Activated CD8-positive, alpha-beta memory T cell treated with anti-CD3 and anti-CD28 coated beads for 4 hours (primary cell): ENCODE measurements at places on chromosomes 4 and X.
A peak's percentile ranks its signal among the peaks of the same experiment; 100 is the strongest.

- no peak for DNase-seq
Observed at GRCh38 chr4:47550899-47551548, 65.9 kb downstream of the ATP10D start.

DNA sequence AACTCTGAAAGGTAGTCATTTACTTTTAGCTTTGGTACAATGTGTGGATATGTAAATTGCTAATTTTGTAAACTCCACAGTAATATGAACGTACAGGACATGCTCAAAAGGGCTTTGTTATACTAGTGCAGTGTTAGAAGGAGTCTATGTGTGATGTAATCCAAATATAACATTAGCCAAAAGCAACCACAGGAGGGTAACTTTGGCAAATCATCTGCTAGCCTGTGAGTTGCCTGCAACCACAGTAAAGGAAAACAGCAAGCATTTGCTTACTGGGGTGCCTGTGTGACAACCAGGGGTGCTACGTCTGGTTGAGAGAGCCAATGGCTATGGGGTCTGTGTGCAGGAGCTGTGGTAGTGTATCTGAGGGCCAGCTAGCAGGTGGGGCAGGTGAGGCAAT is 245.8 kb downstream of the ADAMTS3 start:
- DNase-seq, result no peak

GRCh38 chr4:3858765-3859388 is 92.7 kb downstream of the ADRA2C start:
- DNase-seq, result no peak

DNA sequence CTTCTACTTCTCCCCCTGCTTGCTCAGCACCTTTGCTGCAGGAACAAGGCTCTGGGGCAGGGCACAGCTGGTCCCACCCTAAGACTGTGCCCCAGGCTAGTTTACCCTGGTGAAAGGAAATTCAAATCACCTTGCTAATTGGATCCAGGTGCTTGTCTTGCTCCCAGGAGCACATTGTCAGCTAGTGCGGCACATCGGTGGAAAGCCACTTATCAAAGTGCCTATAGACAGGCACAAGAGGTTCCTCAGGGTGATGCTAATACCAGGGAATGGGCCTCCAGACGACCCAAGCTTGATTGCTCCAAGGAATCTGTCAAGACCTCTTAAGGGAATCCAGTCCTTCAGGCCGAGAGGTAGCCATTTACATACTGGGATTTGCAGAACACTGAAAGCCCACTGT is 64.5 kb upstream of the PRPS1 start:
- DNase-seq, result no peak

DNA sequence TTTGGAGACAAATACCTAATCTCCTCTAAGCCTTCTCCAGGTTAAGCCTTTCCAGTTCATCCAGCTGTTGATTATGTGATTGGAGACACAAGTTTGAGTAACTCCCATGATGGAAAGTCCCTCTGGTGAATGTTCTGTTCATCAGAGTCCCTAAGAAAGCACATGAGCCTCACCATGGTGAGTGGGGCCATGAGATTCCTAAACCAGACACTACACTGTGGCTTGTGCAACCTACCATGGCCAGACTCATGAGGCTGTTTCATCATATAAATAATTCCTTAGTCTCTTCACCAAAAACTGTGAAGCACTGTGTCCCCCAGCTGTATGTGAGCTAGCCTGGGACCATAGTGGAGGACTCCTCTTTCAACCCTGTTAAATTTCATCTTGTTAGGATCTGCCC is 14.4 kb downstream of the PKD2 start:
- DNase-seq, result no peak

GRCh38 chr4:38396845-38397547 is 267.0 kb upstream of the KLF3 start:
- no peak for DNase-seq

DNA sequence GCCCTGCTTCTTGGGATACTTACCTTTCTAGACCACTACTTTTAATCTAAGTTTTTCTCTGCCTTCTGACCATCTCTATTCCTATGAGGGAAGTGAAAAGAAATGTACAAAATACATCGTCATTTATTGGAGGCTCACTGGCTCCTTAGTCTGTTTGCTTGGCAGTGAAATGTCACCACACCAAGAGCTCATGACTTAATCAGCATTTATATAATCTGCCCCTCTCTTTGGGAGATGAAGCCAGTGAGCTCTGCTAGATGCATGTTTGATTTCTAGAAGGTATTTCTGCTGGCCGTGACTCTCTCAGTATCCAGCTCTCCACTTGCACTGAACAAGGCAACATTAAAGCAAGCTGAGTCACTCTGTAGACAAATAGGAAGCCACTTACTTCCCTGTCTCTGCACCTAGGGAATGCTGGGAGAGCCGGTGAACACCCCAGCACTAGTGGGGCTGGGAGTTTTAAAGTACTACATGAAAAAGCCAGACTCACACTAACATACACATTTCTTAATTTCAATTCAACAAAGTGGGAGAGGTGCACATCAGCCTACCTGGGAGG is 79.1 kb downstream of the MID1IP1 start:
- DNase-seq, result no peak

GRCh38 chr4:138050601-138051000 is 191.5 kb downstream of the SLC7A11 start:
- DNase-seq, result no peak

GRCh38 chr4:8585721-8586212 is 5.6 kb downstream of the GPR78 start:
- no peak for DNase-seq

- no peak for DNase-seq
Observed at GRCh38 chr4:174037631-174038030, 245.8 kb downstream of the FBXO8 start.

DNA sequence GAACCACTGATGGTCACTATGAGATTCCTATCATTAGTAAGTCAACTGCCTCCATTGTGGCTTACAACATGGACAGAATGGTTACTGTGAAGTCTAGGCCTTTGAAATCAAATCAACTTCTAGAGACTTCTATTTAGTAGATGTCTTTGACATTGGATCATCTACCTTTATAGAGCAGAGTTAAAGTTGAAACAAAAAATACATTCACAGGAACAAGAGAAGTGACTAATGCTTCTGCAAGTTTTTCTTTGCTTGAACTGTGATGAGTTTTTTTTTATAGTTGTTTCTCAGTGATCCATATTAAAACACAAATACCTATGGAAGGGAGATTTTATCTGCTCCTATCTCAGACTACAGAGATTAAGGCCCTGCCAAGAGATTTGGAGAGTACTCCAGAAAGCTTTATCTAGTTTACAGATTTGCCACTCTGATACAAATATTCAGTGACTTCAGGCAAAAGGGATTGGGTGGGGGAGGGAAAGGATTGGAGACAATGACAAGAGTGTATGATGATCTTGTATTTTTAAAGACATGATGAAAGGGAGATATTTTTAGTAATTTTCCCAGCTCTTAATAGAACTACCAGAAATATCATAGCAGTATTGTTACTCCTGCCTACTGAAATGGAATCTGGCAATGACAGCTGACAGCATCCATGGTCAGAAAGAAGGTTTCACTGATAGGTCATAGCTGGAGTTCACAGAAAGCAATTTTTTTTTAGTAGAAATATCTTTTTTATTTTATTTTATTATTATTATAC is 16.0 kb upstream of the EPGN start:
- no peak for DNase-seq

DNA sequence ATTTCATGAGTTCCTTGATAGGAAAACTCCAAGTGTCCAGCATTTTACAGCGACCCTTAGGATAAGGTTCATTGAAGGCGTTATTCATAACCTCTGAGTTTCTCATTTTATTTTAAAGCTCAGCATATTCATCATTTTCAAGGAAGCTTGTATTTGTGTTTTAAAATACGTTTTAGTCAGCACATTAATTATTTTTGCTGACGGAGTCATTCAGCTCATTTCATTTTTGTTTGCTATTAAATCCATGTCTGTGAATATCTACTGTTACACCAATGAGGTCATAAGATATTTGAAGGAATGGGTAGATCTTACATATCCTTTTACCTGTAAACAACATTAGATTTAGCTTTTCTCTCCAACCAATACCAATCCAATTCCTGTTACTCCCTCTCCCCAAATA is 1766.3 kb upstream of the PCDH10 start:
- DNase-seq, result no peak

GRCh38 chr4:59381591-59381990 is 1818.5 kb upstream of the ADGRL3 start:
- no peak for DNase-seq

DNA sequence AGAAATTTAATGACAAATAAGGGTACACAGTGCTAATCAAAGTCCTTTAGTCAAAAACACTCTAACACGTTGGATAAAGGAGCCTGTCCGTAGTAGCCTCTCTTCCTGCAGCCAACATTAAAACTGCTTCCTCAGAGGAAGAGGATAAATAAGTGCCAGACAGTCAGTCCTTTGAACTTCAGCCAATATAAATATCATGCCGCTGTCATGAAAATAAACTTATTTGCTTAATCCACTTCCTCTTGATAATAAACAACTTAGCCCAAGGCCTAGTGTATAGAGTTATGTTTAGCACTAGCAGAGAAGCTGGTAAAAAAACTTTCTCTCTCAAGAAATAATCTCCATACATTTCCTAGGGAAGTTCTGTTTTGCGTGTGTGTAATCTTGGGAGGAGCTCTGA is 196.7 kb downstream of the HS3ST1 start:
- no peak for DNase-seq

GRCh38 chr4:74045772-74046171 is 7.3 kb upstream of the CXCL3 start:
- DNase-seq, result no peak

DNA sequence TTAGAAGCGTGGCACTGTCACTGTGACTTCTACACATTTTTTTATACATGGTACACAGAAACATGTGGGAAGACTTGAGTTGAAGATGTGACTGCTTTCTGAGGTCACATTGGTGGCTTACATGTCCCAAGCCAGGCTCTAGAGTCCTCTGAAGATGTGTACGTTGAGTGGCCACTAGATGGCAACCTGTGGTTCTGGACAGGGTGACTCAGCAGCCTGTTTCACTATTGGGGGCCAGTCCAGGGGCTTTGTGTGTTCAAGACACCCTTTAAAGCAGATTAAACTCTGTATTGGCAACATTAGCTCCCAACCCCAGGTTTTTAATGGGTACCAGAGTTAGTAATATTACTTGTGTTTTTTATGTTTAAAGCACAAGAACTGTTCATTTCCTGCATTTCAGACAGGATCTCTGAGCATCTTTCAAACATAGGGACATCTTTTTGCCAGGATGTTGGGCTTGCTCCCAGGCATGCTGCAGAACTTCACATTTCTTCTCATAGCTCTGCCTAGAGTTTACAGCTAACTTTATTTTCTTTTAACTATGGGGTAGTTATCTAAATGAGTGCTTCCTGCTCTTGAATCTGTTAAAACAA is 53.0 kb downstream of the DCUN1D4 start:
- peak; percentile 14 for DNase-seq

- no peak for DNase-seq
Observed at GRCh38 chr4:105541420-105541819, 11.0 kb upstream of the ARHGEF38 start.

- no peak for DNase-seq
Observed at GRCh38 chr4:158139086-158139485, 33.7 kb downstream of the GASK1B start.

- DNase-seq, result no peak
Observed at GRCh38 chr4:123257591-123257990, 139.0 kb upstream of the SPRY1 start.

GRCh38 chrX:114582698-114583395 is 1.0 kb upstream of the HTR2C start:
- no peak for DNase-seq

DNA sequence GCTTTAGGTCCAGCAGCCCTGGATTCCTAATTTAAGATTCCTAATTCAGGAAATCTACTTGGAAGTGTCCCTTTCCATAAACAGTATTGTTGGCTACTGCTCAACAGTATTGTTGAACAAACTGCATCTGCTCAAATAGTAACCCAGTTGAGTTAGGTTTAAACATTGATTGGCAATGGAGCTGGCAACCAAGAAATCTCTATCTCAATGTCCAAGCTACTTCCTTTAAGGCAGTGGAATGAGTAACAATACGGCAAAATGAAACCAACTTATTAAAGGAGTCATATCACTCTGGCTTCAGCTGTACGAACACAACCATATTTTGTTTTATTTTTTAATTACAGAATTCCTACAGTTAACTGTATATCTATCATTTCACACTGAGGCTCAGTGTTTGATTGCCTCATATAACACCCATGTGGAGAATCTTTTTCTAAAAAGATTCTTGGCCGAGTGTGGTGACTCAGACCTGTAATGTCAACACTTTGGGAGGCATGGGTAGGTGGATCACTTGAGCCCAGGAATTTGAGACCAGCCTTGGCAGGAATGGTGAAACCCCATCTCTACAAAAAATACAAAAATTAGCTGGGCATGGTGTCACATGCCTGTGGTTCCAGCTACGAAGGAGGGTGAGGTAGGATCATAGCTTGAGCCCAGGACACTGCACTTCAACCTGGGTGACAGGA is 71.7 kb upstream of the IL13RA1 start:
- no peak for DNase-seq

DNA sequence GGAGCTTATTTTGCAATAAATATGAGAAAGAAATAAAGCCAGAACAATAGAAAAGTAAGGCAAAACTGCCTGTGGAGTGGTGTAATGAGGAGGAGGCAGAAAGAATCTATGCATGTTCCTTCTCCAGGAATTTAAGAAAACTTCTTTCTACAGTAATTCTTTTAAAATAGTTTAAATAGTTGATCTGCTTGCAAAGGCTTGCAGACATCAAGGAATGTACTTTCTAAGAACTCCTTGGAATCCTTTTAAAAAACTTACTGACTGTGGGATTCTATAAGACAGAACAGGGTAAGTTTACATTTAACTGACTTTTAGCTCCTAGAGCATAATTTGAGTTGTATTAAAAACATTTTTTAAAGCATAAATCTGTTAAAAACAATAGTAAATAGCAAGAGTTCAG is 63.2 kb upstream of the ALB start:
- DNase-seq, result no peak

DNA sequence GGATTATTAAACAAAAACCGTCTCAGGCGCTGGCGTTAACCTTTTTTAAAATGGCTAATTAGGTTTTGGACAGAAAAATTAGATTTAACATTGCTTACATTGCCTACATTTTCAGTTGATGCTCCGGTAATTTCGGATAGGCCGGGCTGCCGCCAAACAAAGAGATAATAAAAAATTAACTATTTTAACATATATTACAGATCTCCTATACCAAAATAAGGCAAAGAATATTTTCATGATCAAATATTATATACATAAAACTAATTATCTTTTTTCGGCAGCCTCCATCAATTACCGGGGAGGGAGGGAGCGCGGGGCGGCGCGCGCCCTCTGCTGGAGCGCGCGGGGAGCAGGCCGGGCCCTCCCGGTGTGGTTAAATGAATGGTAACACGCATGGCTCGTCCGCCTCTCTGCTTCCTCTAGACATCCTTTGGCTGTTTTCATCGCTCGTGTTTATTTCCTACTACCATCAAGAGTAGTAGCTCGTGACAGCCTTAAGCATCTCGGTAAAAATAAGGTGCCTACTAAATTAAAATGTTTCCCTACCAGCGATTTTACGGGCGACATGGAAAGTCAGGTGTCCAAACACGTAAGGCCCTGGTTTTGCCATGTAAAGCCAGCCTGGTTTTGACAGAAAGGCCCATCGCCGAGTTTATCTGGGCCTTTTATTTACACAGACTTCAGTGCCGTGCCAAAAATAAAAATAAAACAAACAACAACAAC is 52.4 kb upstream of the TMEM33 start:
- DNase-seq, result no peak
